ENCODE measurements at places on chromosomes 3 and 15.

- DNase-seq = no peak
Measured at GRCh38 chr3:195766671-195767070, 45.1 kb downstream of the MUC4 start.

DNA sequence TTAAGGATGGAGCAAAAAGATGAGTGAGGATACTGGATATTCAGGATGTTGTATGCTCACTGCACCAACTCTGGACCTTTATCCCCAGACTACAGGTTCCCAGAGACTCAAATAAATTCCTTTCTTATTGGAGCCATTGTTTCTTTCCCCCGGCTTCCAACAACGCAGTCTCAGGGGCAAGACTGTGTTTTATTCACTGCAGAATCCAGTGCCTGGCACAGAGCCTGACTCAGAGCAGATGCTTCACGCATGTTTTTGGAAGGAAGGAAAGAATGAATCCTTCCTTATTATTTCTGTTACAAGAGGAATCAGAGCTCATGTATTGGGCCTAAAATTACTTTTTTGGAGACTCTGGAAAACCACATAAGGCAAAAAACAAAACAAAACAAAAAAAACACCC lies 96.0 kb upstream of the VGLL4 start:
- DNase-seq = no peak

DNA sequence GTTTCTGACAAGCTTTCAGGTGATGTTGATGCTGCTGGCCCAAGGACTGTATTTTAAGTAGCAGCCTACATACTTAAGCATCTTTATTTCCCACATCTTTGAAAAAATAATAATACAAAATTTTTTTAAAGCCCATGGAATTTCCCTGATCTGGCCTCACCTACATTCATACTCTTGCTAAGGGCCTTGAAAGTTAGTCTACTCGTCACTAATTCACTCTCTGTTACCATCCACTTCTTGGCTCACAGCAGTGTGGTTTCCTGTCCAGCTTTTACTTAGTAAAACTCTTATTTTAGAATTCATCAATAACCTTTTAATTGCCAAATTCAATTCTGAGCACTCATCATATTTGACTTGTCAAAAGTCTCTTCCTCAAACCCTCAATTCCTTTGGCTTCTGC lies 59.3 kb upstream of the CRTC3 start:
- DNase-seq = no peak

- no peak for DNase-seq
Measured at GRCh38 chr3:46714728-46715506, 2.8 kb downstream of the PRSS50 start.

- no peak for DNase-seq
Measured at GRCh38 chr15:29089731-29090616, 179.6 kb downstream of the NSMCE3 start.

Data from SW480 (cell line).